Karpas-422 (cell line): ENCODE measurements at places on chromosomes 13 and 19.
A peak's percentile ranks its signal among the peaks of the same experiment; 100 is the strongest.

GRCh38 chr13:44272692-44273091 lies 100.9 kb upstream of the SERP2 start:
- DNase-seq: no peak

DNA sequence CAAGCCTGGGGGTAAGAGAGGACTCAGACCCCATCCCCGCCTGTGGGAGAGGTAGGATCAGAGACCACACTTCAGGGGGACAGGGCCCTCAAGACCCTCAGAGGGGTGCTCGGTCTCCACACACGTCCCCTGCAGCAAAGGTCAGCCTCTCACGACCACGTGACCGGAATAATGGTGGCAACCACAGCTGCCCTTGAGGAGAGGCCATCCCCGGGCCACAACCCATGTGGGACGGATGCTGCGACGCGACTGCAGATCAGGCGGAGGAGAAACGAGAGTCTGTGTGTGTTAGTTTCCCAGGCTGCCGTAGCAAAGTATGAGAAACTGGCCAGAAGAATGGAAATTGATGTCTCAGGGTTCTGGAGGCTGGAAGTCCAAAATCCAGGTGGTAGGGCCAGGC lies 8.9 kb downstream of the MED25 start:
- no peak for DNase-seq

- DNase-seq: no peak
These were observed 299.7 kb downstream of the DLEU7 start for GRCh38 chr13:50543782-50544181.

DNA sequence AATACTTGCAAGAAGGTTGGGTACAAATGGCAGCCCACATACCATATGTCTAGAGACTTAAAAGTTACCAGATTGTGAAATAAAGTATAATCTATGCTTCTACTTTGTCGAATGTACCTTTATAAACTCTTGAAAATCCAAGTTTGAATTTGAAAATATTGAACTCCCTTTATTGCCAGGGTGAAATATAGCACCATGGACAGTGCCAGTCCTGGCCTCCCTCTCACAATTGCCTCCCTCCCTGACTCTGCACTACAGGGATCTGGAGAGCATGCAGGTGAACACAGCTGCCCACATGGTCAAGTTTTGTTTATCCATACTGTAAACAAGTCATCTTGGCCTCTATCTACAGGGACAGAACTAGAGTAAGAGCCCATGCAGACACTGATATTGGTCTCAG lies 394.1 kb upstream of the SLITRK6 start:
- no peak for DNase-seq

DNA sequence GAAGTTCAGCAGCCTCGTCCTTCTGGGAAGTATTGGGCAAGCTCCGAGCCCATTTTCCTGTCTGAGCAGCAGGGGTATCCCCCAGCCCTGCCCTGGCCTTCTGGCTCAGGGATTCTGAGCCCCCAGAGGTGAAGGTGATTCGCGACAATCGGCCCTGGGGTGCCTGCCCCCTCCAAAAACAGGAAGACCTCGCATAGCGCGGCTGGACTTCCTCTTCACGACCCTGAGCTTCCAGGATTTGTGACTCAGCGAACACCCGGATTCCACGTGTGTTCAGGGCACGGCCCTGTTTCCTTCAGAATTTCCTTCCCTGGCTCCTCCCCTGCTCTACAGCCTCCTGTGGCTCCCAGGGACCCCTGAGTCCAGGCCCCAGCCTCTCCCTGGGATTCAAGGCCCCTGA lies at the start of gene SEMA6B:
Gene SEMA6B, minus strand, starts transcription at position 116 of the 400 bp plus-strand sequence. CDS start 1,227 bp downstream, outside the sequence.
- DNase-seq: no peak

- no peak for DNase-seq
These were observed 58.4 kb downstream of the RASA3 start for GRCh38 chr13:114073881-114074612.

DNA sequence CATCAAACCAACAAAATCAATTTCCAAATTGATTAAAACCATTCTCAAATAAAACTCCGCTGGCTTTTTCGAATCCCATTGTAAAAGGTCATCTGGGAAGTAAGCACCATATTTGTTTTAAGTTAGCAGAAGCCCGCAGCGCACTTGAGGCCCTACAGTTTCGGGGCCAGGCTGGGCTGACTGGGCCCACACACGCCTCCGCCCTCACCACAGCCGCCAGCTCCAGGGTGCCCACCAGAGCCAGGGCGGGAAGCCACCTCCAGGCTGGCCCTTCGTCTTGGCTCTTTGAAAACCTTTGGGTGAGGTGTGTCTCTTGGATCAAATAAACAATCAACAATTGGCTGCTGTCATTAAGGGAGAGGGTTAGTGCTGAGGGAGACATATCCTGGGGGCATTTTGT lies 133.3 kb downstream of the SOX1 start:
- DNase-seq: no peak

GRCh38 chr13:95480131-95480545 lies 72.4 kb upstream of the CLDN10 start:
- no peak for DNase-seq

- no peak for DNase-seq
These were observed 60.2 kb downstream of the GGACT start for GRCh38 chr13:100528353-100528752.

- no peak for DNase-seq
These were observed 173.8 kb upstream of the SOX21 start for GRCh38 chr13:94886191-94886590.

DNA sequence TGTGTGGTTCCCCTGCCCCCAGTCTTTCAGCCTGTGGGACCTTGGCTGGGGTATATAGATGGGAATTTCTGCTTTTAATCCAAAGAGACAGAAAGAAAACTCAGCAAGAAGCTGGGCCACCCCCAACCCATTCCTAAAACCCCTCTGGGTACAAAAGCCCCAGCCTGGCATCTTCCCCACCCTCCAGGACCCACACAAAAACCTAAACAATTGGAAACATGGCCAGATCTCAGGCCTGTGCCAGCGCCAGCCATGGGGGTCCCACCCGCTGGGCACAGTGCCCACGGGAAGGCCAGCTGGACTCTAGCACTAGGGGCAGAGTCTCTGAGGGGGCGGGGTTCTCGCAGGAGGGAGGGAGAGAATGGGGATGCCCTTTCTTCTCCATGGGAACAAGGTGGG lies 8.6 kb downstream of the LYL1 start:
- no peak for DNase-seq

DNA sequence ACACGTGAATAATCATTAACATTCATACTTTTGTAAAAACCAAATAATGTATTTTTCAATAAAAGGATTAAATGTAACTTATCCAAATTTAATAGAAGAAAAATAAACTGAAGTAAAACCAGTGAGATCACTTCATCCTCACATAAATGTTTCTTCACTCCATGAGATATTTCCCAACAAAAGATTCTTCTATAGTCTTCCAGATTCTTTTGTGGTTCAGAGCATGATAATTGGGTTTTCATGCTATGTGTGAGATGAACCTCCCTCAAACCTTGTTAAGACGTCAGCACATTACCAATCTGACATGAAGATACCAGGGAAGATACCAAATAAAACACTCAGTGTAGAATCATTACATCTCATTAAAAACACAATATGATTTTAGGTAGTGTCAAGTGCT lies 62.9 kb upstream of the OXGR1 start:
- no peak for DNase-seq

GRCh38 chr19:6070720-6071485 lies 39.4 kb downstream of the RFX2 start:
- DNase-seq: no peak

- DNase-seq: no peak
These were observed 169.3 kb downstream of the STK24 start for GRCh38 chr13:98407575-98407974.

- no peak for DNase-seq
These were observed 41.5 kb downstream of the TMEM255B start for GRCh38 chr13:113800576-113800926.

GRCh38 chr13:30966101-30966500 lies 33.6 kb downstream of the TEX26 start:
- DNase-seq: no peak

GRCh38 chr13:24821207-24821606 lies 57.2 kb downstream of the RNF17 start:
- no peak for DNase-seq

- no peak for DNase-seq
These were observed 36.2 kb downstream of the KDM4B start for GRCh38 chr19:5005096-5005495.

DNA sequence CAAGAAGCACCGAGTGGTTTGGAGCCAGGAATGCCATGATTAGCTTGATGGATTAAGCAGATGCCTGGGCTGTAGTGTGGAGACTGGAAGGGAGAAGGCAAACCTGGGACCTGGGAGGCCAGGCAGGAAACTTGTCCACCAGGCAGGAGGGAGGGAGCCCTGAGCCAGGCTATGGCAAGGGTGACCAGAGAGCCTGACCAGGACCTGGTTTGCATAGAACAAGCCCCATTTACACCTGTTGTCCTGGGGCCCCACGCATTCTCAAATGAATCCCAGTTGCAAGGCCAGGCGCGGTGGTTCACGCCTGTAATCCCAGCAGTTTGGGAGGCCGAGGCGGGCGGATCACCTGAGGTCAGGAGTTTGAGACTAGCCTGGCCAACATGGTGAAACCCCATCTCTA lies 50.2 kb upstream of the LATS2 start:
- DNase-seq: no peak

GRCh38 chr19:45500918-45501729 lies 2.9 kb downstream of the PPM1N start:
- no peak for DNase-seq

GRCh38 chr19:58307736-58308135 lies 2.6 kb downstream of the ERVK3-1 start:
- DNase-seq: no peak

GRCh38 chr19:12748489-12748888 lies 3.1 kb upstream of the BEST2 start:
- DNase-seq: no peak

DNA sequence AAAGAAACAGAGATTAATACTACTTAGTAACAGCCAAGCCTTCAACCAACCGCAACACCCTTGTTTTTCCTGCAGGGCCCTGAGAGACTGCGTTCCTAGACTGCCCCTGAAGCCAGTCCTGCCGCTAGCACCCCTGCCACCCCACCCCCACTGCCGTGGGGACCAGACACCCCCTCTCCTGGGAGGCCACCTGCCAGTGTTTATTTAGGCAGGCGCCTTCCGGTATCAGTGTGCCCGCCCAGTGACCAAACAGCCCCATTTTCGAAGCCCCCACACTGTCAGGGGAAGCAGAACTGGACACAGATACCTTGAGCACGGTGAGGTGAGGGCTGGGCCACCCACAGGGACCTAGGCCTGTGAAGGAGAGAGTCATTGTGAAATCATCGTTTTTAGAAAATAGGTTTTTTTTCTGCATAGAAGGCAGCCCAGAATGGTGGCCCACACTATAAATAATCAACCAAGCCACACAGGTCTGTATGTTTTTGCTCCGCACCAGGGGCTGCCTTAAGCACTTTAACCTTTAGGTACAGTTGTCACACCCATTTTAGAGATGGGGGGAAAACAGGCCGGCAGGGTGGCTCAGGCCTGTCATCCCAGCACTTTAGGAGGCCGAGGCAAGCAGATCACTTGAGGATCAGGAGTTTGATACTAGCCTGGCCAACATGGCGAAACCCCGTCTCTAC lies 3.5 kb upstream of the TLE5 start:
- DNase-seq: peak; percentile 64

- peak; percentile 81 for DNase-seq
These were observed 6.7 kb downstream of the SIGLEC11 start for GRCh38 chr19:49954092-49954829.

DNA sequence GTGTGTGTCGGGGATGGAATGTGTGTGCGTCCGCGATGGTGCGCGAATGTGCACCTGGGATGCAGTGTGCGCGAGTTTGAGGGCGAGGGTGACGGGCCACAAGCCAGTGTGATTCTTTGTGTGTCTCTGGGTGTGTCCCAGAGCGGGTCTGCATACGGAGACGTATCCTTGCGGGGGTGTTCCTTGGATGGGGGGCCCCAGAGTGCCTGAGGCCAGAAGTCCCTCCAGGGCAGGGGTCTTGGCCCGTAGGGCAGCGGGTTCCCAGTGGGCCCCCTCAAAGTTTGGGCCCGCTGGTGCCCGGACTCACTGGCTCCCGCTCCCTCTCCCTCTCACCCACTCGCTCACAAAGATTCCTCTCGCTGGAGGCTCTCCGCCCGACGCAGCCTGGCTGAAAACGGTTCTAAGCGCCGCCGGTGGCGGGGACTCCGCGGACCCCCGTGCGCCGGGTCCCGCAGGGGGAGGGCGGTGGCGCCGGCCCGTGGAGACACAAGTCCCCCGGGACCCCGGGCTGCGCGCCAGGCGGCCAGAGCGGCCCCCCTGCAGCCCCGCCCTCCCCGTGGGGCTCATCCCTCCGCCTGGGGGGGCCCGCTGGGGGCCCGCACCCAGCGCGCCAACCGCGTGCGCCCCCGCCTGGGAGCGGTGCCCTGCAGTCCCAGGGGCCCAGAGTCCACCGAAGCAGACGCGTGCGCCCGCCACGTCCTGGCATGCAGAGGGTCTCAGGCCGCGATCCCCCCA lies 886 bp downstream of the CRLF1 start:
- DNase-seq: no peak

GRCh38 chr19:12293777-12294248 lies 870 bp downstream of the ZNF44 start:
- DNase-seq: peak; percentile 90

DNA sequence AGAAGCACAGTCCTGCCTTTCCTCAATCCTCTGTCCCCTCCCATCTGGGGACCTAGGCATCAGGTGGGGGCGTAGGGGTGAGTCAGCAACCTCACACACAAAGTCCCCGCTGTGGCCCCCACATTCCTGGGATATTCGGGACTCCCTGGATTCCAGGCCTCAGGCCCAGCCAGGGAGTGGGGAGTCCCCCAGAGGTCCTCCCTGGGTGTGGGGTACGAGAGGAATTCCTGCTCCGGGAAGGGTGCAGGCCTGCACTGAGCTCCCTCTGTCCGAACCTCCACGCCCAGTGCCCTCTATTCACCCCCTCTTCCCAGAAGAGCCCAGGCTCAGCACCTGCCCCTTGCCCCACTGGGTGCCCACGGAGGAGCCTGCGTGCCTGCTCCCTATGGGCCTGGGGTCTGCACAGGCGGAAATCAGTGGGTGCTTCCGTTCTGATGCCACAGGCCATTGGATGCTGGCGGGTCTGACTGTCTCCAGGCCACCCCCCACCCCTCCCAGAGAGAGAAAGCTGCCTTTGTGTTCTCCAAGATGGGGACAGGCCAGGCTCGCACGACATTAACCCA lies 3.4 kb downstream of the CADM4 start:
- no peak for DNase-seq

GRCh38 chr13:113245849-113246796 lies 36.7 kb downstream of the CUL4A start:
- DNase-seq: no peak

GRCh38 chr13:74761801-74762757 lies 627.9 kb upstream of the KLF12 start:
- no peak for DNase-seq

DNA sequence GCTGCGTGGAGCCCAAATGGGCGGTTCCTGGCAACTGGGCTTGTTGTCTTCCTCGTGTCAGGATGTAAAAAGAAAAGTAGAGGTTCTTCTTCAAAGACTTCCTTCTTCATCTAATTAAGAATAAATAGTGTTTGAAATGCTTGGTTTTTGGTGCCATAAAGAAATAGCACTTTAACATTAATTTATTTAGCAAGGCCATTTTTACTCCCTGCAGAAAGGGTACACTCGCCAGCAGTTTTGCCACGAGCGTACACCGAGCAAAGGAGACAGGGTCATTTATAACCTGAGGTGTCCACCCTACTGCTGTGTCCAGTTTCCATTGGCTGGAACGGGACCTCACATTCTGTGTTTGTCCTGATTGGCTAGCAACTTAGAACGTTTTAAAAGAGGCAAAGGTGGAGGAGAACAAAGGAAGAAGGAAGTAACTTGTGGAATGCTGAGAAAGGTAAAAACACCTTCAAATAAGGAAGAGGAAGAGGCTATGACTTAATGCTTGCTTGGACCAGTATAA lies 21.8 kb upstream of the OR10H1 start:
- no peak for DNase-seq

- no peak for DNase-seq
These were observed 22.6 kb downstream of the CYP2F1 start for GRCh38 chr19:41136636-41137455.
